ENCODE measurements at places on chromosomes 1 and 21.
A peak's percentile ranks its signal among the peaks of the same experiment; 100 is the strongest.

- no peak for DNase-seq
These were observed 34.4 kb downstream of the WLS start for GRCh38 chr1:68197891-68198290.

DNA sequence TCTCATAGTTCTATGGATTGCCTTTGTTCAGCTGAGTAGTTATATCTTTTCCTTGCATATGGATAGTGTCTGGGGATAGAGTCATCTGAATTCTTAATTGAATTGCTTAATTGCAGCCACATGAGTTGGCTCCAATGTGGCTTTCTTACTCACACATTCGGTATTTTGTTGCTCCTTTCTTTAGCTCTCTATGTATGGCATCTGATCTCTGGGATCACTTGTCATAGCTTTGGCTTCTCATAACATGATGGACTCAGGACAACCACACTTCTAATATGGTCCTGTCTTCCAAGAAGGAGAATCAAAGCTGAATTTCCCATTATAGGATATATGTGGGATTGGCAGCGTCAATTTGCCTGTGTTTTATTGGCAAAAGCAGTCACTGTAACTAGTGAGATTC is 716.2 kb downstream of the NCAM2 start:
- DNase-seq = no peak

GRCh38 chr1:25952841-25953401 is 44.9 kb downstream of the PAFAH2 start:
- no peak for DNase-seq

GRCh38 chr1:25610822-25611630 is 5.6 kb upstream of the MAN1C1 start:
- no peak for DNase-seq

GRCh38 chr1:157566484-157567300 is 14.4 kb upstream of the FCRL5 start:
- no peak for DNase-seq

GRCh38 chr1:160522136-160522535 is 919 bp downstream of the SLAMF6 start:
- no peak for DNase-seq

GRCh38 chr1:145959957-145960467 is 2.2 kb upstream of the LIX1L start:
- no peak for DNase-seq

- no peak for DNase-seq
These were observed 9.1 kb upstream of the ATP5PO start for GRCh38 chr21:33924766-33925100.

- no peak for DNase-seq
These were observed 9.3 kb downstream of the COQ8A start for GRCh38 chr1:226949401-226949800.

GRCh38 chr1:58573705-58574591 is 3.1 kb downstream of the TACSTD2 start:
- DNase-seq = peak; percentile 46

DNA sequence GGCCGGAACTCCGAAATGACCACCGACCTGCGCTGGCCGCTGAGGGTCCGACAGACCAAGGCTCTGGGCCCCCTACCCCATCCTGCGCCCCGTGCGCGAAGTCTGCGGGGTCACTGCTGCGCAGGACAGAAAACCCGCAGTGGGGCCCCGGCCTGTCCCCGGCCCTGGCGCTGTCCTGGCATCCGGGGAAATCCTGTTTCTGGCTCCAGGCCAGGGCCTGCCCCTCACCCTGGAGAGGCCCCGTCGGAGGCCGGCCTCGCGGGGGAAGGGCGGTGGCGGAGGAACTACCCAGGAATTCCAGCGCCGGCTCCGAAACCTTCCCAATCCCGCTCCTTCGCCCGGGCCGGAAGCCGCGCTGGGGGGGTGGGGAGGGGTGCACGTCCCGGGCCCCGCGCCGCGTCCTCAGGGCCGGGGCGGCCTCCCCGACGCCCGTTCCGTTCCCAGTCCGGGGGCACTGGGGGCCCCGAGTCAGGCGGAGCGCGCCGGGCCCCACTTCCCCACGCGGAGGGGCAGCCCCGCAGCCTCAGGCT is 77.0 kb downstream of the MORN1 start:
- DNase-seq = no peak

DNA sequence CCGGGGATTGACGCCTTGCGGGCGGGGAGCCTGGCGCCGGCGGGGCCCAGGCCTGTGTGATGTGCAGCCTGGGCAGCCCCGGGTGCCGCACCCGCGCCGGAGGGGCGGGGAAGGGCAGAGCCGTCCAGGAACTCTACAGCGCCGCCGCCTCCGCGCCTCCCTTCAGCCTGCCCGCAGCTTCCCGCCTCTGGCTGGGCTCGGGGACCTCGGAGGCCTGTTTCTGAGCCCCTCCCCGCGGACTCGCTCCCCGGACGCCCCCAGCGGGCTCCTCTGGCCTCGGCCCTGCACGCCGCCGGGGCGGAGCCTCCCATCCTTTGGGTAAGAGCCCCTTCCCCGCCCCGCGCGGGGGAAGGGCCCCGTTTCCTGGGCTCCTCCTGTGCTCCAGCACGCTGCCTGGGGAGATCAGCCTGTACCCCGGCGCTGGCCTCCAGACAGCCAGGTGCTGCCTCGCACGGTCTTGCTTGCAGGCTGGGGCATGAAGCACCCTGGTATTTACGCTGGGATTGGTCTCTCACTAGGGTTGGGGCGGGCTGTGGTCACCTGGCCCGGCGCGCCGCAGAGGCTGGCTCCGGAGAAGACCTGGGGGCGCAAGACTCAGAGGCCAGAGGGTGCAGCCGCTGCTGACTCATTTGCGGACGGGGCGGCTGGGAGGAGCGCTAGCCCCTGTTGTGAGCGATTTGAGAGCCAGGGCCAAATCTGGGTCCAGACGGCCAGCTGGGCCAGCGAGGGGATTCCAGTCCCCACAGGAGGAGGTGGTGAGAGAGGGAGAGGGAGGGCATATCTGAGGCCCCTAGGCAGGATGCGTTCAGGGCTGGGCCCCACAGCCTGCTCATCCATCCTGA is 5.7 kb upstream of the ACOT11 start:
- peak; percentile 51 for DNase-seq

GRCh38 chr1:170668209-170669106 is 4.5 kb downstream of the PRRX1 start:
- DNase-seq = no peak

DNA sequence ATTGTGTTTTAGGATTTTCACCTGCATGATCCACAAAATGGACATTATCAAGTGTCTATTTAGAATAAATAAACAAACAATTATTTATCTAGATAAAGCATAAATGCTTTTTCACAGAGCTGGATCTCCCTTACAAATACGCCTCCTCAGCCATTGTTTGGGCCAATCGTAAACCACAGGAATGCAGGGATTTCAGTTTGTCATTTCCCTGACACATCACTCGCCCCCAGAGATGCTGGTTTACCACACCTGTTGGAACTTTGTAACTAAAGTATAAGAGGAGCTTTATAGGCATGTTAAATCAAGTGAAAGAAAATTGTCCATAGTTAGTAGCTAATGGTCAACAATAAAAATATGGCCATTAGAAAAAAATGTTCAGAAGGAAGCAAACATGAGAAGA is 40.3 kb downstream of the GPR88 start:
- DNase-seq = no peak

DNA sequence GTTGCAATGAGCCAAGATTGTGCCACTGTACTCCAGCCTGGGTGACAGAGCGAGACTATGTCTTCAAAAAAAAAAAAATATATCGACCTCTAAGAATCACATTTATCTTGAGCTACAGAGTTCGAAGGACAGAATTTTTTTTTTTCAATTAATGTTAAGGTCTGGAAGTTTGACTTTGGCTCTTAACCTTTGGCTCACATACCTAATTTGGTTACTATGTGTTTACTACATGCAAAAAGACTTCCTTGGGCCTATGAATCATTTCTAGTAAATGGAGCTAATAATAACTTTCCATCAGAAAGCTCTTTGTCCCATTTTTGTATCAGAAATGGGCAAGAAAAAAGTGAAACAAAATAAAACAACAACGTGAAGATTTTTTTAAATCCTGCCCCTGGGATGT is 351.2 kb downstream of the SMYD3 start:
- DNase-seq = no peak

GRCh38 chr1:232106415-232106814 is 479.8 kb downstream of the DISC1 start:
- DNase-seq = no peak

GRCh38 chr21:36889401-36889800 is 77.1 kb downstream of the HLCS start:
- no peak for DNase-seq

- DNase-seq = no peak
These were observed 142.3 kb upstream of the COL6A1 start for GRCh38 chr21:45839274-45839673.

GRCh38 chr1:44323947-44324346 is 31.1 kb downstream of the ERI3 start:
- DNase-seq = no peak

DNA sequence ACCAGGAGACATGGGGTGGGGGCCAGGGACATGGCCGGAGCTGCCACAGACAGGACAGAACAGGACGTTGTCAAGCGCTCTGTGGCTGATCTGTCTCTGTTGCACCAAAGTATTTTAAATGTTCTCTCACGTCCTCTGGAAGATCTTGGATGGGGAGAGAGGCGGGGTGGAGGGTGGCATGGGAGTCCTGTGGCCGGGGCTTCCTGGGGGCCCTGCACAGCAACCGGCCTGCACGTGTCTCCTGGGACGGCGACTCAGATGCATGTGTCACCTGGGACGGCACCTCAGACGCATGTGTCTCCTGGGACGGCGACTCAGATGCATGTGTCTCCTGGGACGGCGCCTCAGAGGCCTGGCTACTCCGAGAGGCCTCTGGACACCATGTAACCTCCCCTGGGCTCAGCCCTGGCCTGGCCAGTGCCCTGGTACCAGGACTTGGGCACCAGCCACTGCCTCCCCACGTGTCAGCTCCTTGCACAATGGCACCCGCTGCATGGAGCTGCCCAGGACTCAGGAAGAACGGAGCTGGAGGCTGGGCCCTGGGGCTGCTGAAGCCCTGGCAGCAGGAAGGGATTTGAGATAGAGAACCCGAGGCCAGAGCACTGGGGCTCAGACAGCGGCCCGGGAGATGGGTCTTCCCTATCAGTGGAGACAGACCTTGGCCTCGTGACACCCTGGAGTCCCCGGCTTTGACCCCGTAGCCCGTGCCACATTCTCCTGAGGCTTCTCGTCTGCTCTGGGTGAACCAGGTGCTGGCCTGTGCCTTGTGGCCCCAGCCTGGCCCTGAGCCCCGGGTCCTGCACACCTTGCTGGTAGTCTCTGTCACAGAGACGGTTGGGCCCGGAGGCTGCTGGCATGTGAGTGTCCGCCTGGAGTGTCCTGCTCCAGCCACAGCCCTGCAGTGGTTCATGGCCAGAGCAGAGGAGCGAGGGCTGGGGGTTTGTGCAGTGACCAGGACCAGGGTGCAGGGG is 14.7 kb upstream of the SLC19A1 start:
- DNase-seq = no peak

DNA sequence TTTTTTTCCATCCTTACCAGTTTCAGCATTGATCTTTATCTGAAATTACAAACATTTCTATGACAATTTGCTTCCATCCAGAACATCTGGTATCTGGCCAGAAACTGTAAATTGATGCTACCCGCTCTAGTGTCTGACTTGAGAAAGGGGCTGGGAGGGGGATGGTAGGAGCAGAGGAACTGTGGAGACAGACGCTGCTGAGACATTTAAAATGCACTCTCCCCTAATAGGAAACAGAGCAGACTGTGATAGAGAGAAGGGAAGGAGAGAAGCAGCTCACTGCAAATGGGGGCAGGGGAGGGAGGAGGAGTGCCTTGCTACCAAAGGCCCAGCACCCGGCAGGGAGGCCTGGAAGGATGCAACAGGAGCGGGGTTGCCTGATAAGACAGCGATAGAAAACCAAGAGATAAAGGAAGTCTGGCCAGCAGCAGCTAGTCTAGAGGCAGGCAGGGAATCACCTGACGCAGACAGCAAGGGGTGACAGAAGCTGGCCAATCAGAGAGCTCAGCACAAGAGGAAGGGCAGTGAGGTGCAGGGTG is 195.5 kb upstream of the NFIA start:
- DNase-seq = no peak

DNA sequence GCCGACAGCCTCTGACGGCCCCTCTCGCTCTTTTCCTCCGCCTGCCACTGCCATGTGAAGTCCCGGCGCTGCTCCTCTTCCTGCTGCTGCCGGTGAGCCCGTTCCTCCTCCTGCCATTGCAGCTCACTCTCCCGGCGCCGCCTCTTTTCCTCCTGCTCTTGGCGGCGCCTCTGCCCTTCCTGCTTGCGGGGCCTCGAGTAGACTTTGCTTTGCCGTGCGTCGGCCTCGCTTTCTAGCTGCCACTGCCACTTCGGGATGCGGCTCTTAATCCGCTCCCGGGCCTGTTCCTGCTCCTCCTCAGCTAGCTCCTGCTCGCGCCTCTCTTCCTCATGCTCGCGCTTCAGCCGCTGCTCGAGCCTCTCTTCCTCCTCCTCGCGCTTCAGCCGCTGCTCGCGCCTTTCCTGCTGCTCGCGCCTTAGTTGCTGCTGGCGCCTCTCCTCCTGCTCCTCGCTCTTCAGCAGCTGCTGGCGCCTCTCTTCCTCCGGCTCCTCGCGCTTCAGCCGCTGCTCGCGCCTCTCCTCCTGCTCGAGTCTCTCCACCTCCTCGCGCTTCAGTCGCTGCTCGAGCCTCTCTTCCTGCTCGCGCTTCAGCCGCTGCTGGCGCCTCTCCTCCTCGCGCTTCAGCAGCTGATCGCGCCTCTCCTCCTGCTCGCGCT is 4.3 kb downstream of the TCHH start:
- no peak for DNase-seq

DNA sequence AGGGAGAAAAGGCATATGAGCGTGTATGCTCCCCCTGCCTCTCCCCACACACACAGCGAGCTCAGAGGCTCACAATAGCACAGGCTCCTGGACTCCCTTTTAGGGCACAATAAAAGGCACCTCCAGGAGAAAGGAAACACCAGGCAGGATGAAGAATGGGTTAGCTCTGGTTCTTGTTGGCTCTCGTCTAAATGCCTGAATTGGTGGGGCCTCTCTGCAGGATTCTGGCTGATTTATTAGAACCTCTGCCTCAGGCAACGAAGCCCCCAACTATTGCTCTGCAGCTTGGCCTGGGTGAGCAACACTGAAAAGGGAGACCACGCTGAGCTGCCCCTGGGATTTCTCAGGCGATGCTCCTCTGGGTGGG is 590.9 kb upstream of the PLXNA2 start:
- DNase-seq = no peak

- no peak for DNase-seq
These were observed 36.7 kb upstream of the DIP2A start for GRCh38 chr21:46421756-46422555.

GRCh38 chr21:38790961-38791360 is 14.8 kb upstream of the ETS2 start:
- DNase-seq = no peak

GRCh38 chr1:176055398-176055797 is 151.7 kb downstream of the COP1 start:
- no peak for DNase-seq

DNA sequence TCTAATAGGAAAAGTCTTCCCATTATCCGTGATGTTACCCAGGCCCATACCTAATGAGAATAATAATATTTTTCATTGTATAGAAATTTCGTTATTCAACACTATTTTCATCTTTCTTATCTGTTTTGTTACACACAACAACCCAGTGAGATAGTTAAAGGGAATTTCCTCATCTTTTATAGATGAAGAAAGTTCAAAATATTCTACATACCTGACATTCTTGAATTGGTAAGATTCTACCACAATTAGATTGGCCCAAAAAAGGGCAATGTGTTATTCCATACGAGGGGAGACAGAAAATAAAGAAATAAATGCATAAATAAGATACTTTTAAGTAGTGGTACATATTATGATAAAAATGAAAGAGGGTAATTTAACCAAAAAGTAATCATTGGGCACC is 405.5 kb upstream of the ADAMTS5 start:
- DNase-seq = no peak

GRCh38 chr21:15014221-15014620 is 50.6 kb downstream of the NRIP1 start:
- no peak for DNase-seq

GRCh38 chr1:207648334-207649209 is 3.6 kb downstream of the CR1L start:
- DNase-seq = no peak
